ENCODE measurements at places on chromosomes 3 and 15. TPM values are rescaled to one million over a fixed set of nuclear protein-coding genes. Genes with fewer than 3 reads are reported as not detected.
A peak's percentile ranks its signal among the peaks of the same experiment; 100 is the strongest.

DNA sequence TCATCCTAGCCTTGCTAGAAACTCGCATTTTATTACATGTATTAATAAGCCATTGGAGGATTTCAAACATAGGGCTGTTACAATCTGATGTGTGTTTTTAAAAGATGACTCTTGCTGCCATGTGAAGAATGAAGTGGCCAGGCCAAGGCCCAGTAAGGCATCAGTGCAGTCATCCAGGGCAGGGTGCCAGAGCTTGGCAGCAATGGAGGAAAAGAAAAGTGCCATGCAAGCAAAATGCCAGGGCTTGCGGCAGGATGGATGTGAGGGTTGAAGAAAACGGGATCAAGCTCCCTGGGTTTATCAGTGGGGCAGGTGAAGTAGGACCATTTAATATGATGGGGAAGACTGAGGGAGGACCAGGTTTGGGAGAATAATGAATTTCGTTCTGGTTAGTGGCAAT, 183.6 kb downstream of the MINAR1 start:
- H3K27me3 ChIP-seq, result no peaks in the 10 kb centered on the region
- no peaks in the 10 kb centered on the region for H3K4me1 ChIP-seq
- H3K27ac ChIP-seq, result no peak overlapping the region
- no peaks in the 10 kb centered on the region for H3K36me3 ChIP-seq
- DNase-seq, result no peak

DNA sequence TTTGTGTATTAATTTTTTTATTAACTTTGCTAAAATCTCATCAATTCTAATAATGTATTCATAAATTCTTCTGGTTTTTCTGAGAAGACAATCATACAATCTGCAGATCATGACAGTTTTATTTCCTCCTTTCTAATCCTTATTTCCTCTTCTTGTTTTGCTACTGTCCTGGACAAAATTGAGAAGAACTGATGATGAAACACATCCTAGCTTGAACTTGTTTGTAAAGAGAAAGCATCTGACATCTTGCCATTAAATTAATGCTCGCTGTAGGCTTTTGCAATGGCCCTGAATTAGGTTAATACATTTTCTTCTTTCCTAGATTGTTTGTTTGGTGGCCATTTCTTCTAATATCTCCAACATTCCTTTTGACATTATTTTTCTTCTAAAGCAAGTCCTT, 110.9 kb upstream of the TPM1 start:
- no peaks in the 10 kb centered on the region for H3K36me3 ChIP-seq
- H3K4me3 ChIP-seq, result no peak overlapping the region
- no peaks in the 10 kb centered on the region for H3K4me1 ChIP-seq

GRCh38 chr3:8911781-8912180, 51.5 kb downstream of the RAD18 start:
- no peak overlapping the region for H3K4me3 ChIP-seq
- H3K36me3 ChIP-seq, result peaks cover 6% of the 10 kb centered on the region
- no peak overlapping the region for H3K27ac ChIP-seq

- no peaks in the 10 kb centered on the region for H3K36me3 ChIP-seq
- H3K4me3 ChIP-seq, result no peak overlapping the region
- H3K27ac ChIP-seq, result no peak overlapping the region
- no peaks in the 10 kb centered on the region for H3K27me3 ChIP-seq
- peaks cover 14% of the 10 kb centered on the region for H3K4me1 ChIP-seq
- DNase-seq, result no peak
Measured at GRCh38 chr3:194125442-194125841, 10.5 kb upstream of the HES1 start.

DNA sequence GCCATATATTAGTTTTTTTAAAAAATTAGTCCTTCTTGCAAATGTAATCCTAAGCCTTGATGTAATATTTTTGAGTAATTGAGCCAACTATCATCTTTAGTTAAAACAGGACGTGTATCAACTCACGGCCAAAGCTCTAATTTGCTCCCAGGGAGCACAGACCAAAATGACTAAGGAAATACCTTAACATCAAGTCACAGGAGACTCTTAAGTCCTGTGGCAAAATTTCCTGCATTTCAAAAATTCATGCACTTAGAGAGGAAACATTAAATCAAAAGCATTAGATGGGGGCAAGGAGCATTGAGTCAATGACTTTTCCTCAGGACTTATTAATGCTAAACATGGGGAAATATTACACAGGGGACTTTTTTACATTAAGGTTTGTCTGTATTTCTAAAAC, 276.0 kb downstream of the MFSD1 start:
- H3K36me3 ChIP-seq, result no peaks in the 10 kb centered on the region
- H3K4me1 ChIP-seq, result peaks cover 11% of the 10 kb centered on the region
- no peak for DNase-seq
- H3K27me3 ChIP-seq, result no peaks in the 10 kb centered on the region
- H3K27ac ChIP-seq, result no peak overlapping the region
- no peak overlapping the region for H3K4me3 ChIP-seq

GRCh38 chr3:140152851-140153639, 218.1 kb downstream of the CLSTN2 start:
- H3K27me3 ChIP-seq, result no peaks in the 10 kb centered on the region
- no peaks in the 10 kb centered on the region for H3K36me3 ChIP-seq
- H3K27ac ChIP-seq, result no peak overlapping the region
- H3K4me3 ChIP-seq, result no peak overlapping the region
- no peaks in the 10 kb centered on the region for H3K4me1 ChIP-seq

DNA sequence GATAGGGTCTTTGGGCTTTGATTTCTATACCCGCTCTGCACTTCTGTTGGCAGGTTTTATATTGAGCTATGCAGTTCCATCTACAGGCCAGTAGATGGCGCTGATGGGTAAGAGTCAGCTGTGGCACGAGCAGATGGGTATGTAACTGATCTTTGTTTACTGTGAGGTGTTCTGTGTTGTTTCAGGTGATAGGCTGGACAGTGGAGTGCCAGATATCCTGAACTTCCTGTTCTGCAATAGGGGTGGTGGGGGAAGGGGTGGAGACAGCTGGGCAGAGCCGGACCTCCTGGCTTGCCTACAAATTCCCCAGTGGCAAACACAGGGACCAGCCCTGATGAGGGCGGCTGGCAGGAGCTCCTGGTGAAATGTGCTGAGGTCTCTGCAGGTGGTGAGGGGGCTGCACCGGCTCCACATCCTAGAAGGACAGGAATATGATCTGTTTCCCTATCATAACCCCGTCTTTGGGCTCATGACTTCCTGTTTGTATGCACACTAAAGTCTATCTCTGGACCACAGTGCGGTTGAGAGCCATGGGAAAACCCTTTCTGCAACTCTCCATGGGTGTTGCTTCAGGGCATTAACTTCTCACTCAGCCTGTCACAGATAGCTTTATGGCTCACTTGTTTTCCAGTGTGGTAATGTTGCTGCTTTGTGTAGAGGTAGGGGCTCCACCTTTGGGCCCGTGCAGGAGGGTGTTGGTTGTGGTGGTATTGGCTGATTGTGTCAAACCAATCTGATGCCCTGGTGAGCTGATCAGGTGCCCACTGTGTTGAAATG, 13.4 kb upstream of the FAM98B start:
- H3K36me3 ChIP-seq, result no peaks in the 10 kb centered on the region
- no peak overlapping the region for H3K4me3 ChIP-seq
- H3K27ac ChIP-seq, result no peak overlapping the region
- DNase-seq, result peak; percentile 58
- peaks cover 21% of the 10 kb centered on the region for H3K27me3 ChIP-seq

DNA sequence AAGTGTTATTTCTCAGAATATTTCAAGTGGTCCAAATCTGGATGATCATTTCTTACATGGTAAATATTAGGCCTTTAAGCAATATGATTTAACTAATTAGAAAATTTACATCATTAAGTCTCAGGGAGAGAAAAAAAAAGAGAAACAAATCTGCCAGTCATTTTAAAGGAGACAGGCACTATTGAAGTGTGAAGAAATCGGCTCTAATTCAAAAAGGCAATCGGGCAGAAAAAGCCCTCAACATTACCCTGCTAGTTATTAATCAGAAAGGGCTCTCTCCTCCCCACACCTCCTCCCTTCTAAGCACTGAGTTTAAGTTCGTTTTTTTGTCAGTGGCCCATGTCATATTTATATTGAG, 215.9 kb downstream of the MEIS2 start:
- H3K27me3 ChIP-seq, result peaks cover 100% of the 10 kb centered on the region
- no peak overlapping the region for H3K27ac ChIP-seq
- H3K4me1 ChIP-seq, result peaks cover 64% of the 10 kb centered on the region
- H3K4me3 ChIP-seq, result peak overlapping the region; percentile 26

DNA sequence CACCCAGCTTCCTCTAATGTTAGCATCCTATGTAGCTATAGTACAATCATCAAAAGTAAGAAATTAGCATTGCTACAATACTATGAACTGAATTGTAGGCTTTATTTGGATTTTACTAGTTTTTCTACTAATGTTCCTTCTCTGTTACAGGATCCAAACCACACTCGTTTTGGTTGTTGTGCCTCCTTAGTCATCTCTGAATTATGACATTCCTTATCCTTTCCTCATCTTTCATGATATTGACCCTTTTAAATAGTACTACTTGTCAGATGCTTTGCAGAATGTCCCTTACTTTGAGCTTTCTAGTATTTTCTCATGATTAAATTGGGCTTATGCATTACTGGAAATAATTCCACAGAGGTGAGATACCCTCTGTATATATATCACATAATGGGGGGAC, 265.4 kb downstream of the VPS13C start:
- DNase-seq, result no peak
- no peaks in the 10 kb centered on the region for H3K36me3 ChIP-seq
- no peaks in the 10 kb centered on the region for H3K27me3 ChIP-seq
- H3K4me1 ChIP-seq, result no peaks in the 10 kb centered on the region

- no peak overlapping the region for H3K27ac ChIP-seq
- no peaks in the 10 kb centered on the region for H3K36me3 ChIP-seq
- no peaks in the 10 kb centered on the region for H3K4me1 ChIP-seq
- no peak for DNase-seq
- H3K27me3 ChIP-seq, result no peaks in the 10 kb centered on the region
- H3K4me3 ChIP-seq, result no peak overlapping the region
Measured at GRCh38 chr3:151372063-151372820, 12.3 kb downstream of the P2RY12 start.

The CSPG4 gene
- 0.37 TPM for total RNA-seq

The DYNLT2B gene
- total RNA-seq, result 44.8 TPM

The GOLGA8K gene
- total RNA-seq, result not detected

The STAB1 gene
- not detected for total RNA-seq

The IFT80 gene
- total RNA-seq, result 90.0 TPM
